Left ventricle myocardium inferior (tissue), 1 donor: ENCODE measurements at places on chromosomes 1 and 21. TPM values are rescaled to one million over a fixed set of nuclear protein-coding genes. Genes with fewer than 3 reads are reported as not detected.

GRCh38 chr1:100924991-100925390, 29.1 kb downstream of the SLC30A7 start:
- H3K4me1 ChIP-seq = no peaks in the 10 kb centered on the region
- no peak overlapping the region for H3K27ac ChIP-seq
- no peaks in the 10 kb centered on the region for H3K27me3 ChIP-seq
- peaks cover 10% of the 10 kb centered on the region for H3K36me3 ChIP-seq
- no peak for DNase-seq

GRCh38 chr1:93015590-93015989, 54.3 kb upstream of the DIPK1A start:
- DNase-seq = no peak
- H3K4me3 ChIP-seq = no peak overlapping the region
- peaks cover 6% of the 10 kb centered on the region for H3K4me1 ChIP-seq
- H3K27me3 ChIP-seq = peaks cover 25% of the 10 kb centered on the region
- no peaks in the 10 kb centered on the region for H3K36me3 ChIP-seq
- no peak overlapping the region for H3K27ac ChIP-seq

- DNase-seq = no peak
- no peaks in the 10 kb centered on the region for H3K27me3 ChIP-seq
- H3K27ac ChIP-seq = peak overlapping the region; percentile 53
- no peaks in the 10 kb centered on the region for H3K36me3 ChIP-seq
Measured at GRCh38 chr1:221097479-221098281, 218.4 kb downstream of the HLX start.

- no peak overlapping the region for H3K27ac ChIP-seq
- H3K4me1 ChIP-seq = peaks cover 11% of the 10 kb centered on the region
- H3K36me3 ChIP-seq = no peaks in the 10 kb centered on the region
- DNase-seq = no peak
- H3K4me3 ChIP-seq = no peak overlapping the region
Measured at GRCh38 chr1:202158810-202159533, 1.4 kb downstream of the PTPN7 start.

DNA sequence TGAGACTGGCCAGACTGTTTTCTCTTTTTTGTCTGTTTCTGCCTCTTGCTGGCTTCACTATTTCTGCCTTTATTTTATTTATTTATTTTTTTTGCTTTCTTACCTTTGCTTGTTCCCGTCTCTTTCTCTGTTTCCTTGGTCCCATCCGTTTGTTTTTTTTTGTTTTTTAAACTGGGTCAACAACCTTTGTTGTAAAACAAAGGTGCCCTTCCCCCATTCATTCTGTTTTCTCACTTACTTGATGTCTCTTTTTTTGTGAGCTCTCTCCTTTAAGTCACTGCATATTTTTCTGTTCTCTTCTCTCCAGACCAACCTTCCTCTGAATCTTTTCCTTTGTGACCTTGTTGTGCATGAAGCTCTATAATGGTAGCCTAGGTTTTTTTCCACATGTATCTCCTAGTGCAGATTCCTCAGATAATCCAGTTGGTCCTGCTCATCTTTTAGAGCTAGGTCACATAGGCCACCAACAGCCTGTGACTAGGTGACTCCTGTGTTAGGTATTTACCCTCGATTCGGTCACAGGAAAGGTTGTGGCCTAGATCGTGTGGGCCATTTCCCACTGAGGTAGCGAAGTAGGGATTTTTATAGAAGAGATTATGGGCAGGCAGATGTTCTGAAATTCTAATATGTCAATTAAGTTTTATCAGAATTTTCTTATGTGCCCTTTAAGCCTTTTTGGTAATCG, 15.9 kb downstream of the GNAI3 start:
- peaks cover 95% of the 10 kb centered on the region for H3K4me1 ChIP-seq
- no peak overlapping the region for H3K4me3 ChIP-seq
- H3K27ac ChIP-seq = no peak overlapping the region

DNA sequence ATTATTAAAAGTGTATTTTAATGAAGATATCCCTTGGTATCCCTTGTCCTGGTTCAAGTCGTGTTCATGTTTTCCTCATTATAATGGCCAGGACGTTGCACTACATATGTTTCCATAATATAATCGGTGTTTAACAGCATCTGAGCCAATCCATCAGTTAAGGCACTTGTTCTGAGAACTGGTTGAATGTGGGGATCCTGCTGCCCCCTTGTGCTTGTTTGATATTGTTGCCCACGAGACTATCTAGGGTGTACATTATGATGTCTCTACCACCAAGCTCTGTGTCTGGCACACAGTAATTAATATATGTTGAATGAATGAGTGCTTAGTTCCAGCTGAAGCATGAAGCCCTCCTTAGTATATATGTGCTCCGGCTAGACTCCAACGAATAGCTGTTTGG, 193.0 kb downstream of the CACNA1E start:
- no peak overlapping the region for H3K4me3 ChIP-seq
- no peaks in the 10 kb centered on the region for H3K36me3 ChIP-seq
- no peak for DNase-seq
- no peak overlapping the region for H3K27ac ChIP-seq

DNA sequence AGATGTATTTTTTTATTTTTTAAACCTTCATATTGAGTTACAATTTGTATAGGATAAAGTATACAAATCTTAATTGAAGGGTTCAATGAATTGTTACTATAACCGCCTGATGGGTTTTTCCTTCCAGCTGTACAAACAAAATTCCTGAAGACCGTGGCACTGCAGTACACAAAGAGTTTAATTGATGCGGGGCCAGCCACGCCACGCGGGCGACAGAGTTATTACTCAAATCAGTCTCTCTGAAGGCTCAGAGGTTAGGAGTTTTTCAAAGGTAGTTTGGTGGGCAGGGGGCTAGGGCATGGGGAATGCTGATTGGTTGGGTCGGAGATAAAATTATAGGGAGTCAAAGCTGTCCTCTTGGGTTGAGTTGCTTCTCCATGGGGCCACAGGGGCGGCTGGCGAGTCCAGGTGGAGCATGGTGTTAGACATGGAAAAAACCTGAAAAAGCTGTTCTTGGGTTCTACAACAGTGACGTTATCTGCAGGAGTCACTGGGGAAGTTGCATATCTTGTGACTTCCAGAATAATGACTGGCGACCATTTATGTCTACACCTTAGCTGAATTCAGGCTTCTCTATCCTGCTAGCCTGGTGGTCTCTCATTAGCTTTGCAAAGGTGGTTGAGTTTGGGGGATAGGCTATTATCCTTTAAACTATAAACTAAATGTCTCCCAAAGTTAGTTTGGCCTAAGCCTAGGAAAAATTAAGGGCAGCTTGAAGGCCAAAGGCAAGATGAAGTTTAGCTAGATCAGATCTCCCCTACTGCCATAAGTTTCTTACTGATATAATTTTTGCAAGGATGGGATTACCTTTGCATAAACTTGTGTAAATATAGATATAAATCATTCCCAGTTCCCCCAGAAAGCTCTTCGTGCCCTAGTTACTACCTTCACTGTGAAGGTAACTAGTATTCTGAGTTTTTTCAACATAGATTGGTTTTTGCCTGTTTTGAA, 13.0 kb upstream of the TMEM9 start:
- DNase-seq = no peak
- no peaks in the 10 kb centered on the region for H3K27me3 ChIP-seq
- no peak overlapping the region for H3K27ac ChIP-seq

- no peak overlapping the region for H3K4me3 ChIP-seq
- H3K27ac ChIP-seq = no peak overlapping the region
- no peaks in the 10 kb centered on the region for H3K4me1 ChIP-seq
- no peaks in the 10 kb centered on the region for H3K36me3 ChIP-seq
- DNase-seq = no peak
Measured at GRCh38 chr1:65398083-65398482, 22.4 kb upstream of the LEPR start.

- DNase-seq = no peak
- H3K27ac ChIP-seq = no peak overlapping the region
- peaks cover 21% of the 10 kb centered on the region for H3K36me3 ChIP-seq
- no peak overlapping the region for H3K4me3 ChIP-seq
- H3K27me3 ChIP-seq = no peaks in the 10 kb centered on the region
Measured at GRCh38 chr1:151098126-151098525, 27.6 kb downstream of the GABPB2 start.

GRCh38 chr1:109295712-109296415, 10.9 kb downstream of the MYBPHL start:
- DNase-seq = no peak
- H3K27ac ChIP-seq = no peak overlapping the region
- no peaks in the 10 kb centered on the region for H3K36me3 ChIP-seq
- peaks cover 22% of the 10 kb centered on the region for H3K27me3 ChIP-seq
- no peak overlapping the region for H3K4me3 ChIP-seq

DNA sequence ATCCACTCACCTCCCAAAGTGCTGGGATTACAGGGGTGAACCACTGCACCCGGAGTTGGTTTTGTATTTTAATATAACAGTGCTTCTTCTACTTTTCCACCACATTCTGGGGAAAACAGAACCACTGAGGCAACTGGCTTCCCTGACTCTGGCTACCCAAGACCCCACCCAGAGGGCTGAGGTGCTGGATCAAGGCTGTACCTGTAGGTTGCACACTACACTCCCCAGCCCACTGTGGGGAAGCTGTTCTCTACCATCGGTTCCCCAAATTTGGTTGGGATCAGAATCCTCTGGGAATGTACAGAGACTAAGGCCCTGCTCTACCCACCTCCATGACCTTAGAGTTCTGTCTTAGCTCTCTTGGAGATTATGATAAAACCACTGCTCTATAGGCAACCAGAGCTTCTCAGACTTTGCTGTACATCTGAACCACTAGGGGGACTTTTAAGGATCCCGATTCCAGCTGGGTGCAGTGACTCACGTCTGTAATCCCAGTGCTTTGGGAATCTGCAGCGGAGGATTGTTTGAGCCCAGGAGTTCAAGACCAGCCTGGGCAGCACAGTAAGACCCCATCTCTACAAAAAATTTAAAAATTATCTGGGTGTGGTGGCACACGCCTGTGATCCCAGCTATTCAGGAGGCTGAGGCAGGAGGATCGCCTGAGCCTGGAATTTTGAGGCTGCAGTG, 51.6 kb downstream of the GNG4 start:
- no peak overlapping the region for H3K27ac ChIP-seq
- H3K36me3 ChIP-seq = no peaks in the 10 kb centered on the region

DNA sequence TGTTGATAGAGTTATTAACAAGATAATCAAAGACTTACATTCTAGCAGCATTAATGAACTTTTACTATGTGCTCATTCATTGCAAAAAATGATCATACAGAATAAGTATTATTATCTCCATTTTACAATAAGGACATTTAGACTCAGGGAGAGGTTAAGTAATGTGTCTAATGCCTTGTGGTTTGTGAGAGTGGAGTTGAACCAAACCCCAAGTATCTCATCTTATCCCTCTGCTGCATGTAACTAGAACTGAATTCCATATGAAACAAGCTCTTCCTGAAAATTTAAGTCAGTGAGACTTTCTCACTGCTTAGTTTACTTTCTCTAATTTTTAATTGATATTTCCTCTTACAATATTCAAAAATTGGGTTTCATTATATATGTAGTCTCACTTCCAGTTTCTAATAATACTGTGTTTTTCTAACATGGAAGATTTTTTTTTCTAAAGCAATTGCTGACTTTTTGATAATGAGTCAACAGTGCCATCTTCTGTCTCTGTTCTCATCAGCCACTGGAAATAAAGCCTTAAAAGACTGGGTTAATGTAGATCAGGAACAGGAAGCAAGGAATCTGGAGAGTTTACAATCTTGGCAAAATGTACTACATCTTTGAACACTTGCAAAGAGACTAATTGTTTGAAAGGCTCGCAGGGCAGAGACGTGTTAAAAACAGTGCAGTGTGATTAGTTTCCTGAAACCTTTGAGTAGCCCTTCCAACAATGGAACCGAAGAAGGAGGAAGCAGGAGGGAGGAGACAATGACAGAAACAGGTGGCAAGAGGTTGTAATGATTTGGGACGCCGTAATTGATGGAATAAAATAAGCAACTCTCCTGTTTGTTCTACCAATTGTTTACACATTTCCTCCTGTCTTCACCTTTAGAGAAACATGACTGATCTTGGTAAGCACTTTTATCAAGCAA, 567.6 kb downstream of the MRPL39 start:
- H3K27ac ChIP-seq = no peak overlapping the region
- DNase-seq = no peak
- no peak overlapping the region for H3K4me3 ChIP-seq
- H3K4me1 ChIP-seq = peaks cover 3% of the 10 kb centered on the region
- H3K36me3 ChIP-seq = no peaks in the 10 kb centered on the region
- no peaks in the 10 kb centered on the region for H3K27me3 ChIP-seq

AMY1C gene
- total RNA-seq = not detected

SPATA45 gene
- not detected for total RNA-seq

MAP7D1 gene
- total RNA-seq = 363 TPM

SGIP1 gene
- 9.0 TPM for total RNA-seq

ASB17 gene
- not detected for total RNA-seq

OR6K3 gene
- not detected for total RNA-seq

S100A2 gene
- total RNA-seq = 2.7 TPM

KRTAP21-2 gene
- not detected for total RNA-seq

GREM2 gene
- not detected for total RNA-seq

RHEX gene
- 0.44 TPM for total RNA-seq
